ENCODE measurements at places on chromosomes 3 and 15.

DNA sequence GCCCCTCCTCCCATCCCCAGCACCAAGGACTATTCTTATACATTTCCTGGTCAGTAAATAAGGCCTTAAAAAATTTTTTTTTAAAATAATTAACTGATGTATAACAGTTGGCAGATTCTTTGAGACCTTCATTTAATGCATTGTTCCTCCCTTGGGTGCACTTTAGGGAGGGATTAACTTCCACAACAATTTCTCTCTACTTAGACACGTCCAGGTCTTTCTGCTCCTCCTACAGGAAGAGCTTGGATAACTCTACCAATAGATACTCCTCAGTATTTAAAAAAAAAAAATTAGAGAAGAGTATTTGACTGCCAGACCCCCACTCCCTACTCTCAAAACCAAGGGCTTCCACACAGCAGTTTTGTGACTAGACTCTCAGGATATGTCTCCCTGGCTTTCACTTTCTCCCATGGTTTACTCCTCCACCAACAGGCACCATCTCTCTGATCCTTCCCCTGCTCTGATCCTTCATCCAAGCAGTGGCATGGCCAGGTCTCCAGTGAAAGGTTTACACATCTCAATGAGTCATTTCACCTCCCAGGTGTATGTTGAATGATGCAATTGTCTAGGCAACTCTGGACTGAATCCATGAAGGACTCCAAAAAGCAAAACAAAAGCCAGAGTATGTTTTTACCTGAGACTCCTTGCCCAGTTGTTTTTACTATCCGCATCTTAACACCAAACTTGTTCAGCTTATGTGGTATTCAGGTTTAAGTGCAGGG lies 7.4 kb downstream of the ZIC4 start:
- DNase-seq = no peak
- H3K4me3 ChIP-seq = no peak overlapping the region
- H3K27ac ChIP-seq = no peak overlapping the region
- H3K36me3 ChIP-seq = no peaks in the 10 kb centered on the region

DNA sequence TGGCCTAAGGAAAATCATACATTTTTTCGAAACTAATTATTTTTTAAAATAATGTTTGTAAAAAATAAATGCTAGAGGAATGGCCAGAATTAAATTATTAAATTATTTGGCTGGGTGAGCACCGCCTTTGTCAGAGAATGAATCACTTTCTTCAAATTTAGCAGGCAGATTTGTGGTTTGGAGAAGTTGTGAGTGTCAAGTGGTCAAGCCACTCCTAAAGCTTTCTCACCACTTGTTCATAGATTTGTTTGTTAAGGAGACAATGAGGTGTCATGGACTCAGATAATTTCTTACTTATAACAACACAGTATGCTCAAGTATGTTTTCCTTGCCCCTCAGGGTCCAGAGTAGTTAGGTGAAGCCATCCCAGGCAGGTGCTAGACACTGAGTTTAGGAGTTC lies 196.2 kb downstream of the TUSC7 start:
- no peaks in the 10 kb centered on the region for H3K4me1 ChIP-seq
- DNase-seq = no peak
- H3K4me3 ChIP-seq = no peak overlapping the region
- no peaks in the 10 kb centered on the region for H3K36me3 ChIP-seq
- H3K27ac ChIP-seq = no peak overlapping the region

DNA sequence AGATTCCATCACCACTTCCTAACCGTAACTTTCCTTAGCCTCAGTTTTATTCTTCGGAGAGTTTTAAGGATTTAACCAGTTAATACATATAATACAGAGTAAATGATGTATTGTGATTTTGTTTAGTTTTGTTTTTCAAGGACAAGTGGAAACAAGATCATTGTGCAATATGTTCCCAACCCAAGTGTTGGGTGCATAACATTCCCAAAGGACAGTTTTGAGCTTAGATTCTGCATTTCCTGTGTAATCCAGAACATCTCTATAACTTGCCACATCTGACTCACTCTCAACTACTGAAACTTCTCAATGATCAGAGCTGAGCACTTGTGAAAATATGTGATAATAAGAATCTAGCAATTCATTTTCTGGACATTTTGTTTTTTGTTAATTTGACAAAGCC lies 466.1 kb upstream of the PPP2R3A start:
- H3K27ac ChIP-seq = no peak overlapping the region
- H3K36me3 ChIP-seq = no peaks in the 10 kb centered on the region
- H3K4me1 ChIP-seq = no peaks in the 10 kb centered on the region

DNA sequence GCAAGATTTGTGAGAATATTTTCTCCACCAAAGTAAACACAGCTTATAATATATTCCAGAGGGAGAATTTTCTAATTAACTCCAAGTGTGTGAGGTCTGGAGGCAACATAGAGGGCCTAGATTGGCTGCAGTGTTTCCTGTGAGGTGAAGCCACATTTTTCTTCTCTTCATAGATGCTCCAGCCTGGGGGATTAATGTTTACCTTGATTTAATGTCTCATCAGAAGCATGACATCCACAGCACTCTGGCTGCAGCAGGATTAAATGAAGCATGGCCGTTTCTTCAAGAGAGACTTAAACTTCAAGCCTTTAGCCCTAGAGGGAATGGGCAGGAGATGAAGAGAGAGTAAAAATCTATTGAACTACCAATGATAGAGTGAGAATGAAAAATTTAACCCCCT lies 137.9 kb upstream of the ZBTB20 start:
- H3K27ac ChIP-seq = no peak overlapping the region
- no peak overlapping the region for H3K4me3 ChIP-seq
- H3K36me3 ChIP-seq = no peaks in the 10 kb centered on the region

DNA sequence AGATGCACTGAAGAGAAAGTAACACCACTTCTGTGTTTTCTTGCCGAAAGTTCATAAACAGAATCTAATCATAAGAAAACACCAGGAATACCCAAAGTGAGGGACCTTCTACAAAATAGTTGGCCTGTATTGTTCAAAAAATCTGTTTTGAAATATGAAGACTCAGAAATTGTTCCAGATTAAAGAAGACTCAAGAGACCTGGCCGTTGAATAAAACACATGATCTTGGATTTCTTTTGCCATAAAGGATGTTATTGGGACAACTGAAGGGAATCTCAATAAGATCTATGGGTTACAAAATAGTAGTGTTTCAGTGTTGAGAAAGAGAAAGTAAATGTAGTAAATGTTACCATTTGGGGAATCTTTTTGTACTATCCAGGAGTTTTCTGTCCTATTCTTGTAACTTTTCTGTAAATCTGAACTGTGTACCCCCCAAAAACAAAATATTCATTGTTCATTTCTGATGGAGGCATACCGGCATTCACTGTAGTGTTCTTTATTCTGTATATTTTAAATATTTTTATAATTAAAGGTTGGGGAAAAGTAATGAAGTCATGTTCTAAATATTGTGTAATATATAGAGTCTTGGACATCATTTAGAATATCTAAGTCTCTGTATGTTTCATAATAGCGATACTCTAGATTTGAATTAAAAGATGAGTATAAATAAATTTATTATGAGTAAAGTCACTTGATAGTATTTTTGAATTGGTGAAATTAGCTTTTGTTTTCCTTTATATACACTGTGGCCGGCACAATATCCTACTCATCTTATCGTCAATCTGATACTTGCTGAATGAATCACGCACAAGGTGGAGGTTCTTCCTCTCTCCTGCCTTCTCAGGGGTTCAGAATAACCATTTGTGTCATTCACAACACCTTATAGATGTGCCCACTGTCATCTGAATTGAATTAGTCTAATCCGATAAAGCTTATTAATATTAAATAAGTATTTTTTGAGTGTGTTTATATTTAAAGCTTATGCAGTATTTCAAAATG lies 66.7 kb downstream of the TRAK1 start:
- H3K27ac ChIP-seq = no peak overlapping the region
- no peak overlapping the region for H3K4me3 ChIP-seq
- DNase-seq = no peak
- no peaks in the 10 kb centered on the region for H3K27me3 ChIP-seq

DNA sequence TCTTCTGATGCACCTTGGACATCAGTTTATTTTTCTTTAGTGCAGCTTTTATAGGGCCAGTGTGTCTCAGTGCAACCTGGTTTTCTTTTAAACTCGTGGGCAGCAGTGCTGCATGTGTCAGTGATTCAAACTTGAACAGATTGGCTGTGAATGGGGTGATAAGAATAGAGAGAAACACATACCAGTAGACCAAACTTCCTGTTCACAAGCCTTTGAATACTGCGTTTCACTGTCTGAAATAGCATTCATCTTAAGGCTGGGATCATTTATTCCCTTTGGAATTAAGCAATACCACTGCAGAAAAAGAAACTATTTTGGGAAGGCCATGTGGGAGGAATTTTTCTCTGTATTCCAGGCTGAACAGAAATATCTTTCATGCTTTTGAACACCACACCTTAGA lies 51.7 kb downstream of the PHLDB2 start:
- H3K27ac ChIP-seq = no peak overlapping the region
- DNase-seq = no peak
- H3K4me3 ChIP-seq = no peak overlapping the region
- no peaks in the 10 kb centered on the region for H3K27me3 ChIP-seq
- no peaks in the 10 kb centered on the region for H3K4me1 ChIP-seq
- H3K36me3 ChIP-seq = no peaks in the 10 kb centered on the region

DNA sequence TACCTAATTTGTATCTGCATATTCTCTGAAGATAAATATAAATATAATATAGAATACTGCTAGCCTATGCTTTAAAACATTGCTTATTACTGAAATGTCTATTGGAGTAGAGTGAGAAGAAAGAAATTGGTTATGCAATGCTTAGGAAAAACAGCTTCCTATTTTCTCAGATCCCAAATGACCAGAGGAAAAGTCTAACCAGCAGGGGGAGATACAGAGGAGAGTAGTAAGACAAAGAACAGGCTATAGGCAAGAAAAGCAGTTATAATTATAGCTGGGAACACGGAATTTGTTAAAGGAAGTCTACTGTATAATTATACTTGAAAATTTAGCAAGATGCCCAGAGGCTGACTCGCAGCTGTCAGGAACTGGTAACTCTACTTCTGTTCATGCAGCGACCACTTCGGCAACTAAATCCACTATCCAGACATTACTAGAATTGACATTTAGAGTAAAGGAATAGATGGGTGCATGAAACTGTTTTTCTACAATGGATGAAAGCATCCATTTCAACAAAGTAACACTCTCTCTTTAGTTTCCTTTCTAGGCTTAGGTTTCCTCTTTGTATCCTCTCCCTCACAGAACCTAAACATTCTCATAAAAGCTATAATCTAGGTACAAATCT lies 97.2 kb downstream of the TBC1D5 start:
- no peak for DNase-seq
- no peaks in the 10 kb centered on the region for H3K27me3 ChIP-seq
- no peak overlapping the region for H3K27ac ChIP-seq
- H3K36me3 ChIP-seq = no peaks in the 10 kb centered on the region

DNA sequence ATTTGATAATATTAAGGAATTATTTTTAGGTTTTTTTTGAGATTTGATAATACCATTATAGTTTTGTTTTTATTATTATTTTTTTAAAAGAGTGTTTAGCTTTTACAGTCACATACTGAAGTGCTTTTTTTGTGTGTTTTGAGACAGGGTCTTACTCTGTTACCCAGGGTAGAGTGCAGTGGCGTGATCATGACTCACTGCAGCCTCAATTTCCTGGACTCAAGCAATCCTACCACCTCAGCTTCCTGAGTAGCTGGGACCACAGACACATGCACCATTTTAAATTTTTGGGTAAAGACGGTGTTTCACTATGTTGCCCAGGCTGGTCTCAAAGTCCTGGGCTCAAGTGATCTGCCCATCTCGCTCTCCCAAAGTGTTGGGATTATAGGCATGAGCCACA lies 73.0 kb downstream of the SUMF1 start:
- peaks cover 4% of the 10 kb centered on the region for H3K36me3 ChIP-seq
- no peak overlapping the region for H3K4me3 ChIP-seq
- H3K27me3 ChIP-seq = no peaks in the 10 kb centered on the region
- peaks cover 7% of the 10 kb centered on the region for H3K4me1 ChIP-seq
- no peak overlapping the region for H3K27ac ChIP-seq
- peak; percentile 4 for DNase-seq

DNA sequence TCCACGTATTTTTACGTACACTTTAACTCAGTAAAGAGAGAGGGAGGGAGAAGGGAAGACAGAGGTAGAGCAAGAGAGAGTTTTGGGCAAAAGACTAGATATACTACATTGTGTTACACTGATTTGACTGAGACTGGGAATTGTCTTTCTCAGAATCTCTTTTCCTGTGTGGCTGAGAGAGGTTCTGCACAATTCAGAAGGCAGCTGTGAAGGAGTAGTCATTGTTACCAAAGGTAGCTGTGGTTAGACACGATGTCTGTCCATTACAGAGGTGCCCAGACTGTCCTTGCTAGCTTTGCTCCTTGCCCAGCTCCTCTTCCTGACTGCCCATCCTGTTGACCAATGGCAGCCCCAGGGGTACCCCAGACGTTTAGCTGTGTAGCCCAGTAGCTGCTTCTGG lies 577.5 kb upstream of the CBLB start:
- H3K27me3 ChIP-seq = no peaks in the 10 kb centered on the region
- no peaks in the 10 kb centered on the region for H3K4me1 ChIP-seq
- H3K4me3 ChIP-seq = no peak overlapping the region
- DNase-seq = no peak
- no peak overlapping the region for H3K27ac ChIP-seq

- H3K27me3 ChIP-seq = no peaks in the 10 kb centered on the region
- peaks cover 21% of the 10 kb centered on the region for H3K4me1 ChIP-seq
- H3K4me3 ChIP-seq = peak overlapping the region; percentile 86
- DNase-seq = no peak
Observed at GRCh38 chr3:161222662-161223061, 1.6 kb downstream of the NMD3 start.

DNA sequence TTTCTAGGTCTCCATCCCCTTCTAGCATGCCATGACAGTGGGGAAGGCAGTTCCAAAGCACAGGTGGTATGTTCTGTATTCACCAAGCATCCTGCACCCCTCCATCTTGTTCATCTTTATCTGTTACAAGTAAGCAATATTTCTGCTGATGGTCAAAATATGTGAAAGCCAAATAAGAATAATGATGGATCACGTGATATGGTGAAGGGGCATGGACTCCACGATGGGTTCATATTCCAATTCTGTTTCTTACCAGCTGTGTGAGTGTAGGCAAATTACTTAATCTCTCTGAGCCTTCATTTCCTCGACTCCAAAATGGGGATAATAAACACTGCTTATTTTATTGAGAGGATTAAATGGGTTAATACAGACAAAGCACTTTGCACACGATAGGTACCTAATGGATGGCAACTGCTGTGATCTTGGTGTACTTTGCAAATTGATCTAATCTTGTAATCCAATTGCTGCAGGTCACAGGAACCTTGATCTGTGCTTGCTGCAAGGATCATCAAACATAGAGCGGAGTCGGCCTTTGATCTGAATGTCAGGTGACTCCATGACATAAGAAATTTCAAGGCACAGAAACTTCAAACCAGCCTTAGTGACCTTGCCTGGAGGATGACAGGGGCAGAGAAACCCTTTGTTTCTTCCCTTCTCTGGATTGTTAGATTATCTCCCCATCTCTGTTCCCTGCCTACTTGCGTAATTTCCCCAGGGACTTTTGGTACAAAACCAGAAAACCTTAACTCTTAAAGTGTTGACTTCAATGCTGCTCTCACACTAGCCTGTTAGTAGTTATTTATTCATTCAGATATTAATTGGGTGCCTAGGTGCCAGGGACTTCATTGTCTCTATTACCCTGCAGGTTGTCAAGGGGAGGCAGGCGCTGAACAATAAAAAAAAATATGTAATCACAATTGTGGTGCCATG lies 25.8 kb downstream of the SIAH2 start:
- no peaks in the 10 kb centered on the region for H3K27me3 ChIP-seq
- DNase-seq = peak; percentile 22
- H3K4me1 ChIP-seq = peaks cover 17% of the 10 kb centered on the region
- H3K36me3 ChIP-seq = peaks cover 15% of the 10 kb centered on the region
